ENCODE measurements at places on chromosomes 11 and 22.

GRCh38 chr11:19977941-19978340 lies 182.3 kb downstream of the DBX1 start:
- DNase-seq: no peak

DNA sequence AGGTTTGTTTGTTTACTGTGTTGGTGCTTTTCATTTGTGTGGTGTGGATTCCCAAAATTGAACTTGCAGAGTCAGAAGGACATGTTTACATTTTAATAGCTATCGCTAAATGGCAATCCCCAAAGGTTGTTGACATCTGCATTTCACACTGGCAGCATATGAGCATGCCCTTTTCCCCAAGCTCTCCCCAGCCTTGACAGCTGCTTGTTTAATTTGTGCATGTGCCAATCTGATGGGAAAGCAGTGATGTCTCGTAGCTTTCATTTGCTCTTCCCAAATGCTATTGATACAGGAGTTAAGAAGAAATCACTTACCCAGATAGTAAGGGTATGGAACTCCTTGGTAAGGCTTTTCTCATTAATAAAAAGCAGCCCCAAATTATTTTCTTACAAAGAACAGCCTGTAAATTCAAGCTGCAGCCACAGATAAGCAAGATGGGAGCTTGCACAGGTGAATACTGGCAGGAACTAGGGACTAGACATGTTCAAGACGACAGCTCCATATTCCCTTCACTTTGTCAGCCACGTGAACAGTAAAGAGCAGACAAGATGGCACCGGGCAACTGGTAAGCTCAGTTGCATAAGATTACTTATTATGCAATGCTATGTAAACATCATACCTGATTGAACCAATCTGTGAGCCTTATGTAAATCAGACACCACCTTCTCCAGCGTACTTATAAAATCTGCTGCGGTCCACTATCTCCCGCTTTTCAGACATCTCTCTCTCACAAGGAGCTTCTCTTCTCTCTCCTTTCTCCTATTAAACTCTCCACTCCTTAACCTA lies 87.4 kb downstream of the IGLL5 start:
- no peak for DNase-seq

DNA sequence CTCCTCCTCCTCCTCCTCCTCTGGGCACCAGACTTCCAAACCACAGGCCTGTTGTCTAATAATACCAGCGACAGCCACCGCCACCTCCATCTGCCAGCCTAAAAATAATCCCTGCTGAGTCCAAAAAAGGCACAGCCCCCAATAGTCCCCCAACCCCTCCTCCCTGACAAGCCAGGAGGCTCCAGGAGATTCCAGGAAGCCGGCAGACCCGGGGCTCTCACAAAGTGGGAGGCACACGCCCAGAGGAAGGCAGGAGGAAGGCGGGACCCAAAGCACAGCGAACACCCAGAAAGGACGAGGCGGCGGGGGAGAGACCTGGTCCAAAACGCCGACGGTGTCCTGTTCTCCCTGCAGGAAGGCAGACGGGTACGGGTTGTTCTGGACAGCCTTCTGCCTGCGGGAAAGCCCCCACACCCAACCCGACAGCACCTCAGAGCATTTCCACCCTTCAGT lies 5.9 kb downstream of the IGSF9B start:
- no peak for DNase-seq

DNA sequence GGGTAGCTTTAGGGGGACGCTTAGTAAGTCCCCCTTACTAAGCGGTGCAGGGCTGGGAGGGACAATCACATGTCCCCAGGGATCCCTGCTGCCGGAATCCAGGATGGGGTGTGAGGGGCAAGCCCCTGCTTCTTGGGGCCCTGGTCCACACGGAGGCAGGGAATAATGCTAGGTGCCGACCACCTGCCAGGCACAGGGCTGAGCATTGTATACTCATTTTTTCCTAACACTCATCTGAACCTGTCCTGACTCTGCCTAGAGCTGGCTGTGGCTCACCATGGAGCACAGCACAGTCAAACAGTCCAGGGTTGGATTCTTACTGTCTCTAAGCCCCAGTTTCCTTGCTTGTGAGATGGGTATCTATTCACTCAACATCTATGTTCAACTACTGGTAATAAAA lies 1.4 kb upstream of the LTBP3 start:
- no peak for DNase-seq

GRCh38 chr11:11207428-11207827 lies 145.6 kb downstream of the CSNK2A3 start:
- no peak for DNase-seq

- DNase-seq: no peak
Observed at GRCh38 chr11:10758957-10759356, 7.9 kb downstream of the CTR9 start.

DNA sequence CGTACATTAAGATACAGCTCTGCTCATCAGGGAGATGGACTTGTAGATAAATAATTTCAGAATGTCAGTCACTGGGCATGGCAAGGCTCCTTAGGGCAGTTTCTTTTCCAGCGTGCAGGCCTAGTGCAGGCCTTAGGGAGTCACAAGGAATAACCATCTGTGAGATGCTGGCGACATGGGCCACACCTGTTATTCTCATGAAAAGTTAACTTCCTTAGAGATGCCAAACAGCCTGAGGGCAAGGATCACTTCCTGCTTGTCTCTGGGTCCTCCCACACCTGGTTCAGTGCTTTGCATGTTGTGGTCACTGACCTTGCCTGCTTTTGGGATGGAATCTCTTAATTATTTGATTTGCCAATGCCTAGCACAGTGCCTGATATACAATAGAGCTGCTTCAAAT lies 70.6 kb downstream of the ST3GAL4 start:
- no peak for DNase-seq

DNA sequence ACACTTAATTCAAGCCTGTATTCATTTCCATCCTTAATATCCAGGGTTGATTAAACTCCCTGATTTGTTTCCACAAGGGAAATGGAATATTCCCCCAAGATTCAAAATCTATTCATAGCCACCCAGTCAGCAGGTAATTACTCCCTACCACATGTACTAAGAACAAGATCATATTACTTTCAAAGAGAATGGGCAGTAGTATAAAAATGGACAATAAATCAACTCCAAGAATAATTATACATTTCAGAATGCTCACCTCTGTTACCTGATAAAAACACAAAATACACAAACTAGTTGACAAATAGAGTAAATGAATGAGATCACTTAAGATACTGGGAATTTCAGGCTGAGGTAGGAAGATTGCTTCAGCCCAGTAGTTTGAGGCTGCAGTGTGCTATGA lies 8.5 kb upstream of the FEZ1 start:
- no peak for DNase-seq

- DNase-seq: no peak
Observed at GRCh38 chr11:36577859-36578258, 10.1 kb downstream of the RAG1 start.

GRCh38 chr11:33724644-33725035 lies 11.6 kb downstream of the CD59 start:
- no peak for DNase-seq

- no peak for DNase-seq
Observed at GRCh38 chr22:21963790-21964211, 11.2 kb upstream of the PPM1F start.

DNA sequence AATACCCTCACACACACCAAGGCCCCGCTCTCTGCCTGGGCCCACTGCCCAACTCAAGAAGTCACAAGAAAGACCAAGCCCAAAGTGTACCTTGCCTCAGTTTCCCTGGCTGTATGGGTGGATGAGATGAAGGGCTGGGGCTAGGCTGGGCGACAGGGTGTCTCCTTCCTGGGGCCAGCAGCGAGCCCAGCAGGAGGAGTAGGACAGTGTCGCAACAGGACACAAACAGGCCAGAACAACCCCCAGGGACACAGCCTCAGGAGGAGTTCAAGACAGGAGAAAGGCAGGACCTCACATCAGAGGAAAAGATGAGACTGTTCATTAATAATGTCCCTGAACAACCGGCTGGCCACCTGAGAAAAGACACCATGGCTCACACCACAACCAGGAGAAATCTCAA lies 13.3 kb downstream of the CSNK1E start:
- no peak for DNase-seq

GRCh38 chr11:115255006-115255762 lies 249.0 kb downstream of the CADM1 start:
- no peak for DNase-seq

GRCh38 chr11:134253188-134253993 lies at the start of the genes ACAD8 and THYN1:
ACAD8 (plus strand) TSS chr11:134253568; CDS start chr11:134253601, 33 bp downstream.
THYN1 (minus strand) TSS chr11:134253352; CDS start chr11:134252882, 470 bp downstream.
- peak; percentile 89 for DNase-seq

GRCh38 chr22:28360939-28361338 lies 318.7 kb downstream of the TTC28 start:
- DNase-seq: no peak

GRCh38 chr11:14529321-14529720 lies 9.1 kb upstream of the PSMA1 start:
- DNase-seq: no peak

- DNase-seq: no peak
Observed at GRCh38 chr11:123576501-123576900, 77.9 kb downstream of the SCN3B start.

DNA sequence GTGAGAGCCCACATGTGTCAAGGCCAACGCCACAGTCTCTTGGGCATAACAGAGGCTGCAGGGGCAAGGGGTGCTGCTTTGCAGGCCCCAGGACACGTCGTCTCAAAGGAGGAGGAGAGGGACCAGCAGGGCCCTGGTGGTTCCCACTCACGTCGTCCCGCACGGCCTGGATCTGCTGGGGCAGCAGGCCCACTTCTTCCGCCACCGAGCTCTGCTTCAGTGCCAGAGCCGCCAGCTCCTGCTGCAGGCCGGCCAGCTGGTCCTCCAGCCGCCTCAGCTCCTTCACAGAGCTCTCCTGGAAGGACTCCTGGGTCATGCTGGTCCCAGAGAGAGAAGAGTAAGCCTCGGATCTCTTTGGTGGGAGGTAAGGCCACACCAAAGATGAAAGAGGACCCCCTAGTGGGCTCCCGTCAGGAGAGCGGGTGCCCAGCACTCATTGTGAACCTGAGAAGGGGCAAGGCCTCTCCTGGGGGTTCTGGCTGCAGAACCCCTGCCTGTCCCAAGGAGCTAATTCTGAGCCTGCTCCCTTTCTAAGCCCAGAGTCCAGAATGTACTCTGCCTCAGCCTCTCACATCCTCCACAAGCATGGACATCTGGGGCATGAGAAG lies 15.6 kb downstream of the SUN2 start:
- DNase-seq: no peak

- DNase-seq: no peak
Observed at GRCh38 chr22:41638748-41639147, 17.7 kb downstream of the XRCC6 start.
